Activated naive CD8-positive, alpha-beta T cell treated with anti-CD3 and anti-CD28 coated beads, Interleukin-2, amount 50 U/mL, for 16 hours (primary cell): ENCODE measurements at places on chromosomes 3 and 15.

- DNase-seq: no peak
Measured at GRCh38 chr3:128486681-128487537, 6.1 kb downstream of the GATA2 start.

- no peak for DNase-seq
Measured at GRCh38 chr15:38941399-38941953, 376.9 kb upstream of the RASGRP1 start.

GRCh38 chr3:131658115-131658514 lies 155.3 kb upstream of the MRPL3 start:
- DNase-seq: no peak

GRCh38 chr15:97317163-97317562 lies 643.3 kb upstream of the ARRDC4 start:
- no peak for DNase-seq

GRCh38 chr15:99442252-99442897 lies 123.4 kb upstream of the MEF2A start:
- no peak for DNase-seq
